ENCODE measurements at places on chromosomes 4 and X.

GRCh38 chr4:184810720-184811119, 15.0 kb downstream of the ACSL1 start:
- no peak for DNase-seq

GRCh38 chr4:108193886-108194672, 25.3 kb upstream of the LEF1 start:
- DNase-seq, result no peak

- no peak for DNase-seq
These were observed 892.1 kb upstream of the EPHA5 start for GRCh38 chr4:66562276-66562806.

DNA sequence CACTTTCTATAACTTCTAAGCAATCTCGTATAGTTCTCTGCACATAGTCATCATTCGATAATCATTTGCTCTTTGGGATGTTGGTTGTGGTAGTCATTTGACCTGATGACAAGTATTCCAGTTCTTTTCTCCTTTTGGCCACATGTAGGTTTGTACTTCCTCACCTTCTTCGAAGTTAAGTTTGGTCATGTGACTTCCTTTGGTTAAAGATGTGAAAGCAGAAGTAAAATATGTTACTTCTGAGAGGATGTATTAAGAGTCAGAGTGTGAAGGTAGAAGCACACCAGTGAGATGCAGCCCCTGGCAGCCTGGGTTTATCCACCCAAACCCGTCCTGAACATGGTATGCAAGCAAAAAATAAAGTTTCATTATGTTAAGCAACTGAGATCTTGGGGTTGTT, 48.9 kb upstream of the ZNF518B start:
- DNase-seq, result no peak

GRCh38 chr4:169220854-169221411, 49.8 kb downstream of the SH3RF1 start:
- no peak for DNase-seq

DNA sequence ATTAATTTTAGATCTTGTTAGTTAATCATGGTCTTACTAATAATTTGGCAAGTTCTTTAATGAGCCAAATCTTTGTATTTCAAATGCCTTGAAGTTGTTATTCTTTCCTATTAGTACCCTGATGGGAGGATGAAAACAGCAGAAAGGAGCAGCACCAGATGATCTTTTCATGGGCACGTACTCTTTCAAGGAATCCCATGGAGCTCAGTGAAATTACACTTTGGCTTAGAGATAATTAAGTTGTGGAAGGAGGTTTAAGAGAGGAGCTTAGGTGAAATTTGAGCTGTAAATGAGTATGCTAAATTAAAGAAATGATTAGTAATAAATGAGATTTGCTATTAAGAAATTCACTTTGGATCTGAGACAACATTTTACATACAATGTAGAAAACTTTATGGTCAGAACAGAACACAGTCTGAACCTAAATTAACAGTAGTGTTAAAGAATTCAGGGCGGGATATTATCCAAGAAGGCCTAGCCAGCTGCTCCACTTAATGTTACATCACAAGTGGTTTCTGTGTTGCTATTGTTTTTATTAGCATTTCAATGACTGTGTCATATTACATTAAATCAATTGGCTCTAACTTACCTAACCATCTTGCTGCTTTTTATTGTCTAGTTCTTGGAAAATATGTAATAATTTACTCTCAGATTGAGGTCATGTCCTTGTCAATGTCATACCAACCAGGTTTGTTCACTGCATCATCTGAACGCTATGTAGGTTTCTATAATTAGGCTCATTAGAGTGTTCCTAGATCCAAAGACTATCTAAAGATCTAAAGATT, 3.9 kb downstream of the MTHFD2L start:
- no peak for DNase-seq

DNA sequence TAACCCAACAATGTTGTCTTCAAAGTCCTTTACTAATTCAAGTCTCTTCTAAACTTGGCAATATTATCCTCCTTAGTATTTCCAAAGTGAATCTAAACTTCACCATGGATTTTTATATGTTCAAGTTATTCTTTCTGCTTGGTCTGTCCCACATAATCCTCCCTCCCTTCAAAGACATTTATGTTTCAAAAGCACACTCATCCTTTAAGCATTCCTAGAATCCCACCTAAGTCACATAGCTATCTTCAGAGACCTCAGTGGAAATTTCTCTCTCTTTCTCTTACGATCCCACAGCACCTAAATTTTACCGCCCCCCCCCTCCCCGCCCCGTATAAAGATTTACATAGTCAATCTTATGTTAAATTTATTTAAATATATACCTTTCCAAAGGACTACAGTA, 314.9 kb upstream of the GRIA3 start:
- DNase-seq, result no peak

DNA sequence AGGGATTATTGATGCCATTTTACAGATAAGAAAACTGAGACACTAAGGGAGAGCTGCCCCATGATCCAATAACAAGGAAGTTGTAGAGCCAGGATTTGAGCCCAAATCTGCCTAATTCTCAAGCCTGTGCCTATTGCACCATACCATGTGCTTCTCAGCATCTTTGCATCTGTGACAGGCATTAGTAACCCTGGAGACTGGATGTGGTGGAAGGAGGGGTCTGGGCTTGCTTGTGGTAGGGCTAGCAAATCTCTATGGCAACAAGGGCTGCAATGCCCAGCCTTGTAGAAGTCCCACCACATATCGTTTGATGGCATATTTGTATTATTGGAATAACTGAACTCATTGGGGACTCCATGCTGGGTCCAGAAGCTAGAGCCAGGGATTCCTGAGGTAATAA, 58.1 kb downstream of the RTL5 start:
- DNase-seq, result no peak

DNA sequence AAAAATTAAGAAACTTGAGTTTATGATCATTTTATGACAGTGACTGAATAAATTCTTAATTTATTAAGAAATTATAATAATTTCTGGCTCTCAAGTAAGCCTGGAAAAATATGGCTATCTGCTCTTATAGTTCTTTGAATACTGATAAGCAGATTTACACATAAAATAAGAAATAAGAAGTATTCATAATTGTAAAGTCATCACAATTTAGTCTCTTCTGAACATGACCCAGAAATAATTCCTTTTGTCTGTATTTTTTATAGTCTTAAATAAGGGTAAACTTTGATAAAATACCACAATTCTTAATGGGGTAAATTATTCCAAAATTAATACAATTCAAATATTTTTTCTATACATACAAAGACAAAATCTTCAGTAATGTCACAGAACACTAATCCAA, 72.7 kb downstream of the ANKRD17 start:
- DNase-seq, result no peak

DNA sequence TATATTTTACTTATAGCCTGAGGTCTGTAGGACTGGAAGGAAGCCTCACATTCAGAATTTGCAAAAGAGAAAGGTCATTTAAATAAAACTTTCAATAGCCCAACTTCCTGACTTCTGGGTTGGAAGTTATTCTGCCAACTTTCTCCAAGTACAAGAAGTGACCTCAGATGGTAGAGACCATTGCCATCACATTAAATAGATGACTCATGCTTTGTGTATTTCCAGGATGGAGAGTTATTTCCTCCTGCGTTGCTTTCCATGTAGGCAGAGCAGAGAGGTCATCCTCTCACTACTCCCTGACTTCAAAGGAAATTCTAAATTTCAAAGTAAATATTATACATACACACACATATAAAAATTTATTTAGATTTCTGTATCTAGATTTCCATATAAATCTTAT, 73.0 kb upstream of the NR3C2 start:
- DNase-seq, result no peak

DNA sequence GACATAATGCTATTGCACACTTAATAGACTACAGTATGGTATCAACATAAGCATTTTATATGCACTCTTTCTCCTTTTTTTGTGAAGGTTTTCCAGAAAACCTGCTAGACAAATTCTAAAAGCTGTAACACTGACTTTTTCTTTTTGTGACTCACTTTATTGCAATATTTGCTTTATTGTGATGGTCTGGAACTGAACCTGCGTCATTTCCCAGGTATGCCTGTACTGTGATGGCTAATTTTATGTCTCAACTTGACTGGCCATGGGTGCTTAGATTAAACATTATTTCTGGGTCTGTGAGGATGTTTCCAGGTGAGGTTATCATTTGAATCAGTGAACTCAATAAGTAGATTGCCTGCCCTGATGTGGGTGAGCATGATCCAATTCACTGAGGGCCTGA, 35.5 kb upstream of the LAMP2 start:
- DNase-seq, result no peak

DNA sequence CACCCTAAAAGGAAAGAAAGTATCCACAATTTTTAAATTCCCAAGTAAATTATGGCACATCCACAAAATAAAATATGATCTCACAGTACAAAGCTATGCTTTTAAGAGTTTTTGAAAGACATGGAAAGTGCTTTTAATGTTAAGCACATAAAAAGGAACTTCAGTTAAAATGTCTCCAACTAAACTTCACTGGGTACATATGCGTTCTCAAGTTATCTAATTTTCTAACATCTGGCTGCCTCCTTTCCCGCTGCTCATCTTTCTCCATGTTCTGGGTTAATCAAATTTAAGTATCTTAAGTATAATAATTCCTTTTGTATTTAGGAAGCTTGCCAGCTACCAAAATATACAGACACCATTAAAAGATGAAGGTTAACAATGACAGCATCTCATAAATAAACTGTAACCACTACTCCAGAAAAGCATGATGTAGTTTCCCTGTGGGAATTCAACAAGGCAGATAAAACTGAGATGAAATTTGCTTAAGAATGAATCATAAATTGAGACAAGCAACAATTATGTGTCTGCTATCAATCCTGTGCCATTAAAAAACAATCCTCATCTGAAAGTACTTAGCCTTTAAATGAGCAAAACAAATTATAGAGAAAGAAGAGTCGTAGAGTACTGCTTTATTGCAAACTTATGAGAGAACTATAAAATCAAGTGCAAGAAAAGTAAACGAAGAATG, 25.1 kb downstream of the PRSS12 start:
- DNase-seq, result no peak

GRCh38 chrX:105173071-105173470, 47.4 kb downstream of the TEX13A start:
- DNase-seq, result no peak

- DNase-seq, result no peak
These were observed 146.6 kb upstream of the CPEB2 start for GRCh38 chr4:14855719-14856061.

- DNase-seq, result no peak
These were observed 784.1 kb downstream of the PCDH18 start for GRCh38 chr4:136748165-136748564.

GRCh38 chr4:101651778-101652177, 138.8 kb upstream of the BANK1 start:
- no peak for DNase-seq
